ENCODE measurements at places on chromosomes 7 and 10. TPM values are rescaled to one million over a fixed set of nuclear protein-coding genes. Genes with fewer than 3 reads are reported as not detected.

DNA sequence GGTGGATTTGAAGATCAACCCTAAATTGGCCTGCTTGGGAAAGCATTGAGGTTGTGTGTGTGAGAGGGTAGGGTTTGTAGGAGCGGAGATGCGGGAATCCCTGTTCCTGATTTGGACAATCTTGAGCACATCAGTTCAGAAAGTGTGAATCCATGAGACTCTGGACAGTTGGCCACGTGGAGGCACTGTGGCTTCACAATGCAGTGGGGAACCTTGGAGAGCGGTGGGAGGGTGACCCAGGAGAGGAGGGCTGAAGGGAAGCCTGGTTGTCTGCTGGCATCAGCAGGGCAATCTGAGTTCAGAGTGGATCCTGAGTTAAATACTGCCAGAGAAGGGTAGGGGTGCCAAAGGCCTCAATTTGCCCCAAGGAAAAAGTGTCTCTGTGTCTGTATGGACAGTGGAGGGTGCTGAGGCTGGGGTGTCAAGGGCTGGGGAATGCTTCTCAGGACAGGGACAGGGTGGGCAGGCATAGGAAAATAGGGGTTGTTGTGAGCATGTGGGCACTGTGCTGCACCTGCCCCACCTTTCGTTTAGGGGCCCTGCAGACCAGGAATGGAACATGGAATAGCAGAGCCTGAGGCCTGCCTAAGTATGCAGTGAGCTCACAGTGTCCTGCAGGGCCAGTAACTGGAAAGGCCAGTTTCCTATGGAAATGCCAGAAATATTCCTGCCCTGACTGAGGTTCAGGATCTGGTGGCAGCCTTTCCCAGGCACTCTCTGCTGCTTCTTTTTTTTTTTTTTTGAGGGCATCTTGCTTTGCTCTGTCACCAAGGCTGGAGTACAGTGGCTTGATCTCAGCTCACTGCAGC lies 162.9 kb upstream of the PRSS58 start:
- no peak for DNase-seq

DNA sequence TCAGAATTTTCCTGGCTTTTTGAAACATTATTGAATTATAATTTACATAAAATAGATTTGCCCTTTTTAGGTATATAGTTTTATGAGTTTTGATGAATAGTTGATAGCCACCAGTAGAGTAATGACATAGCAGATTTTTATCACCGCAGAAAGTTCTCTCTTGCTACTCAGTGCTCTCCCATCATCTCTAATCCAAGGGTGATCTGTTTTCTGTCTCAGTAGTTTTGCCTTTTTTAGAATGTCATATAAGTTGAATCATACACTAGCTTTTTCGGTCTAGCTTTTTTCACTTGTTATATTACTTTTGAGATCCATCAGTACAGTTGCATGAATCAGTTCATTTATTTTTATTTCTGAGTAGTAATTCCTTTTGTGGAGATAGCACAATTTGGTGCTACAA lies 17.9 kb downstream of the RSBN1L start:
- no peak for DNase-seq

DNA sequence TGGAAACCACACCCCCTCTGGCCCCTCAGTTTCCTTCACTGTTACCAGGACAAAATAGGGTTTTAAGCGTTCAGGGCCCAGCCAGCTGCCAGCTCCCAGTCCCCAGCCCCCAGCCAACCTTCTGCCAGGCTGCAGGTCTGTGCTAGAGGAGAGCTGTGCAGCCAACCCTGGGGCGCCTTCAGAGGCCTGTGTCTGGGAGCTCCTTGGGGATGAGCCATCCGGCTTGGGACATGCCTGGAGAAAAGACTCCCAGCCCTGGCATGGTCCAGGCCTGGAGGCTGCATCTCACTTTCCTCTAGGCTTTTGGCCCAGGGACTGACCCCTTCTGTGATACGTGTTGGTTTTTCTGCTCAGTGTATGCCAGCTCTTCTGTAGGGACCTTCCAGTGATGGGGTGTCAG lies 487.6 kb upstream of the MGMT start:
- no peak for DNase-seq

DNA sequence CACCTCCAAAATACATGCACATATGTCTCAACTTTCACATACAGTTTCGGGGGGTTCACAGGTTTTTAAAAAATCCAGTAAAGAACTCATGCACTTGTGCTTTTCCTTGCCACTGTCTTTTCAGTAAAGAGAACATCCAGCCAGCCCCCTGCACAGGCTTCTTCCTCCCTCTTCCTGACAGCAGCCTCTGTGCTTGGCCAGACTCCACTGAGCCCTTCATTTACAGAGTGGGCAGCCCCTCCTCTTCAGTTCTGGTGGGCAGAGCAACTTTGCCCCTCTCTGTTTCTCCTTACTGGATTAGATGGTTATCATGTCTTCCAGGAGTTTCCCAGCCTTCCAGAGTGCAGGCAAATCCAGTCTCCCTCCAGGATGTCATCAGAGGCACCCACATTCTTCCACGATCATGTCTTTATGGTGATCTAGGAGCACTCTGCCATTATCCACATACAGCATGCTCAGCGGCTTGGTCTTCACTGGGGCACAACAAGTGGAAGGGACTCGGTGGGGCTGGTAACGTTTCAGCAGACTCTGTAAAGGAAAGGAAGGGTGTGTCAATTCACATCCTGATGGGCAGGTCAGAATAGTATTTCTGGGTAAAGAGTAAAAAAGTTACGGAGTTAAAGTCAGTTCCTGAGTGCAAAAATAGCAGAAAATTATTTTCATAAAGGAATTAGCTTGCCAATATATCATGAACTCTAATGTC lies 8.8 kb downstream of the NODAL start:
- peak; percentile 61 for DNase-seq

DNA sequence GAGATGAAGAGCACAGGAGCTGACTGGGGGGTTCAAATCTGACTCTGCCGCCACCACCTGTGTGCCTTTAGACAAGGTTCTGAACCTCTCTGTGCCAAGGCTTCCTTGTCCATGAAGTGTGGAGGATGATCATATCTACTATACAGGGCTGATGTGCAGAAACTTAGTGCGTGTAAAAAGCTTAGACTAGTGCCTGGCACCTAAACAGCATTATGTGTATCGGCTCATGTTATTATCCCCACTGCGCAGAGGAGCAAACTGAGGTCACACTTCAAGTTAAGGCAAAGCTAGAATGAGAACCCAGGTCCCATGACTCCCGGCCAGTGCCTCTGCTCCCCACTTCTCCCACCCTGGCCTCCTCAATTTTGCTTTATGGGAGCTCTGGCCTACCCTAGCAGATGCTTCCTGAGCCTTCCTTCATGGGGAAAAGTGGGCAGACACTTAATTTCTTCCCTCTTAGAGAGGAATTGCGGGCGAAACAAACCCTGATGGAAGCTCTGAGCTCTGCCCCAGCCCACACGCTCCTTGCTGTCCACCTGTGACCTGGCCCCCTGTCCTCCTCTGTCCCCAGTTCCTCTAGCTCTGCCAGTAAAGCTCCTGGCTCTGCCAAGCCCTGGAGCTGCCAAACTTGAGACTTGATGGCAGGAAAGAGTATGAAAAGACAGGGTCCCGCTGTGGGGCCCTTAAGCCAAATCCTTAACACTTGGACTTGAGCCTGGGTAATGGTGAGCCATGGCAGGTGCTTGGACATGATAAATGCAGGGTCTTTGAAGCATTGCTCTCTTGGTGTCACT lies 71.0 kb downstream of the CDH23 start:
- DNase-seq = no peak

- no peak for DNase-seq
Observed at GRCh38 chr10:11441151-11441535, 170.3 kb downstream of the USP6NL start.

GRCh38 chr10:124728830-124729661 lies 15.1 kb downstream of the FAM53B start:
- DNase-seq = no peak

DNA sequence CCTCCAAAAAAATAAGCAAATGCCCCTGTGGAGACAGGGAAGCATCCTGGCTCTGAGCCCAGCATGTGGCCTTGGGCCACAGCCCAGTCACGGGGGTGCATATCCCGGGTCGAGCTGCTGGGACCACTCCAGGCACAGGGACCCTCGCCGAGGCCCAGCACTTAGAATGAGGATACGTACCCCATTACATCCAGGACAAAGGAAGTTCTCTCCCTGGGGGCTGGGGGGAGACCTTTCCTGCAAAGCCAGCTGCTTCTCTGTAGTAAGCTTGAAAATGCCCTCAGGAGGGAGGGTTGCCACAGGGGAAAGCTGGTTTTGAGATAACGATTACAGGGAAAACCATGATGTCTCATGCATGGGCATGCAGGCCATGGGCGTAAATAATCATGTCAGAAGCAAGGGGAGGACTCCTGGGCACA lies 75.5 kb downstream of the HIPK2 start:
- no peak for DNase-seq

- no peak for DNase-seq
Observed at GRCh38 chr7:20226860-20227259, 9.7 kb upstream of the MACC1 start.

- no peak for DNase-seq
Observed at GRCh38 chr10:103889121-103889720, 28.8 kb downstream of the STN1 start.

DNA sequence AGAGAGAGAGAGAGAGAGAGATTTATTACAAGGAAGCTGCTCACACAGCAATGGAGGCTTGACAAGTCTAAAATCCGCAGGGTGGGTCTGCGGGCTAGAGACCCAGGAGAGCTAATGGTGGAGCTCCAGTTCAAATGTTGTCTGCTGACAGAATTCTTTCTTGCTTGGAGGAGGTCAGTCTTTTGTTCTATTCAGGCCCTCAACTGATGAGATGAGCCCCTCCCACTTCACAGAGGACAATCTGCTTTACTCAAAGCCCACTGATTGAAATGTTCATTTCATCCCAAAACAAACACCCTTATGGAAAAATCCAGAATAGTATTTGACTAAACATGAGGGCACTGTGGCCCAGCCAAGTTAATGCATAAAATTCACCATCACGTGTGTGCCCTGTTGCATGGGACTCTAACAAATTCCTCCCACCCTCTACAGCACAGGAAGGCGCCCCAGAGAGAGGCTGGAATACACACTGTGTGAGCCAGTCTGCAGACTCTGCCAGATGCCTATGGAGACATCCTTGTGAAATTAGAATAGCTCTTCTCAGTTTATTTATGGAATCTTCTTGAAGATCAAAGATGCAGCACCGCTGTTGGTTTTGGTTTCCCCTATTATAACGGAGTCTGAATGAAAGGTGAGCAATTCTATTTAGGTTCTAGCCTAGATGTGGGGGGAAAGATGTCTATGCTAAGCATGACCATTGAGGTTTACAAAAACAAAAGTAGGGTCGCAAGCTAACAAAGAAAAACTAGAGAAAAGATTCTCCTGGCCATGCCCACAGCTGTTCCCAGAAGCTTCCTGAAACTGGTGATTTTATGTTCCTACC lies 123.0 kb upstream of the SFMBT2 start:
- no peak for DNase-seq

DNA sequence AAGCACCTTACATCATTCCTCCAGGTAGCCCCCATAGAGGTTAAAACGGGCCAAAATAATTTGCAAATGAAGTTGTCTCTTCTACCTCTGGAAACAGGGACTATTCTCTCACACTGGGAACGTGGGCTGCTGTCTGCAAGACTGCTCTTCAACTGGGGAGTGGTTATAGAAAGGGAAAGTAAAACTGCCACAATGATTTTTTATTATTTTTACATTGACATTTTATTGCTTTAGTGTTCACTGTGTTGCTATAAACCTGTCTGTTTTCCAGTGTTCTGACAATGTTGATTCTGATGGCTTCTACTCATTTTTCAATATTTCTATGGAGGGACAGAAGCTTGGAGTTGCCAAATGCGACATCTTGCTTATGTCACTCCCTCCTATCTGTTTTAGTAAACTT lies 115.1 kb upstream of the ANTXRL start:
- no peak for DNase-seq

DNA sequence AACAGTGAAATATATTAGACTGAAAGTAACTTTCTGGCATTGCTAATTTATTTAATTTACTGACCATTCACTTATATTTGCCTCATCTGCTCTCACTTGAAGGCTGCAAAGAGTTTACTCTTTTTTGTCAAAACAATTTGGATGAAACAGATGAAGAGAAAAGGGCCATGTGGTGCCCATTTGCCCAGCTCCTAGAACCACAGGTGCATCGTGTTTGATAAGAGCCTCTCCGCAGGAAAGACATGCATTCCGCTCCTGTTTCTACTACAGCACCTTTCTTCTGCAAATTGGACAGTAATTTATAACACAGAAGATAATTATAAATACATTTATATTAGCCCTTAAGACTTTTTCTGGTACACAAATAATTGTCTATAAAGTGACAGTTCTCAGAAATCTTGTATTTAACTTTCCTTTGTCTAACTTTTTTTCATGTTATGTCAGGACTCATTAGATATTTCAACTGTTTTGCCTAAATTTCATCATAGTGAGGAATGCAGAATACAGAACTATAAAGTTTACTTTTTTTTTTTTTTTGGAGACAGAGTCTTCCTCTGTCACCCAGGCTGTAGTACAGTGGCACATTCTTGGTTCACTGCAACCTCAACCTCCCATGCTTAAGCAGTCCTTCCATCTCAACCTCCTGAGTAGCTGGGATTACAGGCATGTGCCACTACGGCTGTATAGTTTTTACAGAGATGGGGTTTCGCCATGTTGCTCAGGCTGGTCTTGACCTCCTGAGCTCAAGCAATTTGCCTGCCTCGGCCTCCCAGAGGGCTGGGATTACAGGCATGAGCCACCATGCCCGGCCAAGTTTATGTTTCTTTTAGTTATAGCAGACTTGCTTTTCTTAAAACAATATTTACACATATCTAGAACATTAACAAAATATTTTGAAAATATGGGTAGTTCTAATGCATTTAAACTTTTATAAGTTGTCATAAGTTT lies 869 bp downstream of the LAMB4 start:
- no peak for DNase-seq

GRCh38 chr10:22666287-22667092 lies 47.9 kb downstream of the PIP4K2A start:
- DNase-seq = no peak

GRCh38 chr7:2734751-2735571 lies 47.0 kb downstream of the AMZ1 start:
- DNase-seq = peak; percentile 89

GRCh38 chr7:5597772-5598171 lies 174.1 kb upstream of the TNRC18 start:
- no peak for DNase-seq

DNA sequence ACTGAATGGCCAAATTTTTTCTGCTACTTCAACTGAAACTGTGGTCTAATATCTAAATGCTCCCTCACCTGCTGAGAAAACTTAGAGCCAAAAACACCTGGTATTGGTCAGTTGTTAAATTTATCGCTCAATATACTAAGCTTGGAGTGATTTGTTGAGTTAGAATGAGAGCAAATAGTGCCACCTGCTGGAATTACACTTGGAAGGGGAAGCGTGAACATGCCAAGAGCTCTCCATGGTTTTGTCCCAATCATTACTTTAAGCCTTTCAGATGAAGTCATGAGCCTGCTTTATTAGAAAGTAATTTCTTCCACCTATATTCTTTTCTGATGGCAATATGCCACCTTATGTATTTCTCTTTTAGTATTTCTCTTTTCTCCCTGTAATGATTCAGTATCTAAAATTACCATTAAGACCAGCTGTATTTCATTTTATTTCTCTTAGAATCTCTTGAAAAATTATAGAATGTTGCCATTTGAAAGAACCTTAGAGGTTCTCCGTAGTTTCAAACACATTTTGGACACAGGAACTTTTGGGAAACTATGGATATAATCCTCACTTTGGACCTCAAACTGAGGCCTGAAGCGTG lies 447.8 kb upstream of the C7orf33 start:
- DNase-seq = no peak

The RAB19 gene
- 8.2 TPM for polyA plus RNA-seq

The FBH1 gene
- 31.2 TPM for polyA plus RNA-seq

The SSC4D gene
- polyA plus RNA-seq = 0.47 TPM

The DEPP1 gene
- 16.0 TPM for polyA plus RNA-seq

The C10orf143 gene
- 9.6 TPM for polyA plus RNA-seq

The XRCC2 gene
- not detected for polyA plus RNA-seq

The IKZF1 gene
- polyA plus RNA-seq = 29.9 TPM

The TSPAN33 gene
- 9.6 TPM for polyA plus RNA-seq

The LRRD1 gene
- not detected for polyA plus RNA-seq
